ENCODE measurements at places on chromosomes 5 and 9.
A peak's percentile ranks its signal among the peaks of the same experiment; 100 is the strongest.

DNA sequence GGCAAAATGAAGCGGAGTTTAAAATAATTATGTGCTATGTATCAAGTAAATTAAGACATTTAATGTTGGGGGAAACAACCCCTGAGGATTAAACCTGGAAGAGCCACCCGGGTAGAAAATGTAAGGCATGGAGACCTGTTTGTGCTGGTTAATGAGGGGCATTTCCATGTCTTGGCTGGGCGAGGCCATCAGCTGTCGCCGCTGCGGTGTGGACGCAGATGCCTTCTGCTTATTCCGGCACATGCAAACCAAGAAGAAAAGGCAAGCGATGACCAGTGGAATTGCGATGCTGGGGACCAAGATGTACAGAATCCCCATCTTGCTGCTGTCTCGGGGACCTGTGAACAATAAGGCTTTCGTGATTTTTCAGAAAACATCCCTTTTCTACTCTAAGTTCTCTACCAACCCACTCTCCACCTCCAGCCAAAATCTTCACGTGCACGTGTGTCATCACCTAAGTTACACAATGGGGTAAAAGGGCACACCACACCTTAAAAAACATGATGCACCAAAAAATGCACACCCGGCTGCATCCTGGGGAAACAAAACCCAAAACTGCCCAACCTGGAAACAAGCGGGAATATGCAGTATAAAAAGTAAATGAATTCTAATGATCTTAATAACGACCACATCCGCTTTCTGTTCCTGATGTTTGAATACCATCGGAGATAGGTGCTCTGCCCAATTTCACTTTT, 223.5 kb downstream of the ROR2 start:
- DNase-seq: no peak

GRCh38 chr5:154115291-154115690, 75.2 kb upstream of the GALNT10 start:
- no peak for DNase-seq

GRCh38 chr5:65102371-65102975, 333.7 kb downstream of the CWC27 start:
- DNase-seq: no peak

DNA sequence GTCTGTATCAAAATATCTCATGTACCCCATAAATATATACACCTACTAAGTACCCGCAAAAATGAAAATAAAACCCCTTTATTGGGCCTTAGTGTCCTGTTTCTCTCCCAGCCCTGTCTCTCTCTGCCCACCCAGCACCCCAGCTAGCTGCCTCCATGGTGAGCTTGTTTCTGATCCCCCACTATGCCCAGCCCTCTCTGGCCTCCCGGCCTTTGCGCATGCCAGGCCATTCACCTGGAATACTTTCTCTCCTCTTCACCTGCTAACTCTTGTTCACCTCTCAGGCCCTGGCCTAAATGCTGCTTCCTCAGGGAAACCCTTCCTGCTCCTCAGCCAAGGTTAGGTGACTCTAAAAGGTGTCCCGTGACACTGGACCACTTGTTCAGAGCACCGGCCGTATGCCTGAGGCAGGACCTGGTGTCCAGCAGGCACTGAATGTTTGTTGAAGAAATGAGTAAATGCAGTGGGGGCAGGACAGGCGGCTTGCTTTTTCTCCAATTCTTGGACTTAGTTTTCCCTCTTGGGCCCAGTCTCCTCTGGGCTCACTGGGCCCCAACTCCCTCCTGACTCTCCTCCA, 58.5 kb downstream of the PSD2 start:
- DNase-seq: no peak

GRCh38 chr5:110258460-110259216, 467.8 kb downstream of the TMEM232 start:
- DNase-seq: peak; percentile 71

DNA sequence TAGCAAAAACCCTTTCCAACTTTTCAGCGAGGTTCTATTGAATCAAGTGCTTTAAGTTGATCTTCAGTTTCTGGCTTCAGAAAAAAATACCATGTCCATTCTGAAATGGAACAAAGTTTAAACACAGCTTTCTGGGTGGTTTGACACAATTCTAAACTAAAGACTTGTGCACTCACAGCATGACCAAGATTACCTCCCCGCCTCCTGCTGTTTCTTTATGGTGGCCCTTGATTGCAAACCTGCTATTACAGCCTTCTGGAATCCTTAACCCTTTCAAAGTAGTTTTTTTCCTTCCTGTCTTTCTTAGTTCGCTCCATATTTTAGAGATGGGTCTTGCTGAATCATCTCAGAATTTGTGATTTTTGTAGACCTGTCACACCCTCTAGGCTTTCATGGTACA, 135.9 kb upstream of the FBN2 start:
- DNase-seq: no peak

DNA sequence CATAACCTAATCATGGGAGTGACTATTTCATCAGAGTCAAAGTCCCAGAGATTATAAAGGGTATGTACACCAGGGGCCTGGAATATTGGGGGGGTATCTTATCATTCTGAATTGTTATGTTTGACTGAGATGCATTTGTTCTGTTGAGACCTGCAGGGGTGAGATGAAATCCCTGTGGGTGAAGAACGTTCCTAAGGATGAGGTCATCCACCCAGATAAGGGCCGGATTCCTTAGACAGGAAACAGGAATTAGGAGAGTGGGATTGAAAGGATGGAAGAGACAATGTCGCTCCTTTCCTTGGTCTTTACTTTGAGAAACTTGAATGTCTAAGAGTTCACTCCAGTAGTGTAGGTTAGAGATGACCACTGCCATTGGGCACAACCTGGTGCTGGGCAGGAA, 54.7 kb downstream of the GAS1 start:
- peak; percentile 9 for DNase-seq

- DNase-seq: peak; percentile 67
These were observed at the start of gene ZNF883 for GRCh38 chr9:113011911-113012381. TSS of gene ZNF883 (minus strand) at chr9:113012192.

- no peak for DNase-seq
These were observed 43.5 kb upstream of the HTR4 start for GRCh38 chr5:148697809-148698196.

GRCh38 chr5:52015760-52016159, 632.5 kb downstream of the ISL1 start:
- DNase-seq: no peak

DNA sequence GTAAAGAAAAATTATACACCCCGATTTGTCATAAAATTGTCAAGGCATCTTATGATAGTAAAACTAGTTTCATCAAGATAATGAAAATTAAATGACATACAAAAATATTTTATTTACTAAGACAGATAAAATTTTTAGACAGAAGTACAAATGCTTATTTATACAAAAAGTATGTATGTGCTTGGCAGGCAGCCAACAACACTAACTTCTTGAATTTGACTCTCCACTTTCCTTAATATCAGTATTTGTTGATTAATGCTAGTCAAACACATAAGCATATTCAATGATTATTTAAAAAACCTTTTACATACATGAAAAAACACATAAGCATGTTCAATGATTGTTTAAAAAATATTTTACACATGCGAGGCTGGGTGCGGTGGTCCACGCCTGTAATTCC, 1079.9 kb upstream of the CDH6 start:
- no peak for DNase-seq

DNA sequence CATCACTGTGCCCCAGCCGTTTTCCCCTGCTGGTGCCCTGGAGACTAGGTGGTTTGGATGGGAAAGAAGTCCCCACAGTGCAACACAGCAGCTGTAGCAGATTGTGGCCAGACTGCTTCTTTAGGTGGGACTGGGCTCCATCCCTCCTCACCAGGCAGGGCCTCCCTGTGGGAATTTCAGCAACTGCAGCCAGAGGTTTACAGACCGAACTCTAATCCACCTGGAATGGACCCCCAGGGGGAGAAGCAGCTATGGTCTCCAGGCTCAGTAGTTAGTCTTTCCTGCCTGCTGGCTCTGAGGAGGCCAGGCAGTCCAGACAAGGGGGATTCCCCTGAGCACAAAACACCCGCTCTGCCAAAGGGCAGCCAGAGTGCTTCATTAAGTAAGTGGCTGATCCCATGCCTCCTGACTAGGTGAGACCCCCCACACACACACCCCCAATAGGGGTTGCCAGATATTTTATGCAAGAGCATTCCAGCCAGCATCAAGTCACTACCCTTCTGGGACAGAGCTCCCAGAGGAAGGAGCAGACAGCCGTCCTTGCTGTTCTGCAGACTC, 188.9 kb downstream of the SGCD start:
- DNase-seq: no peak

DNA sequence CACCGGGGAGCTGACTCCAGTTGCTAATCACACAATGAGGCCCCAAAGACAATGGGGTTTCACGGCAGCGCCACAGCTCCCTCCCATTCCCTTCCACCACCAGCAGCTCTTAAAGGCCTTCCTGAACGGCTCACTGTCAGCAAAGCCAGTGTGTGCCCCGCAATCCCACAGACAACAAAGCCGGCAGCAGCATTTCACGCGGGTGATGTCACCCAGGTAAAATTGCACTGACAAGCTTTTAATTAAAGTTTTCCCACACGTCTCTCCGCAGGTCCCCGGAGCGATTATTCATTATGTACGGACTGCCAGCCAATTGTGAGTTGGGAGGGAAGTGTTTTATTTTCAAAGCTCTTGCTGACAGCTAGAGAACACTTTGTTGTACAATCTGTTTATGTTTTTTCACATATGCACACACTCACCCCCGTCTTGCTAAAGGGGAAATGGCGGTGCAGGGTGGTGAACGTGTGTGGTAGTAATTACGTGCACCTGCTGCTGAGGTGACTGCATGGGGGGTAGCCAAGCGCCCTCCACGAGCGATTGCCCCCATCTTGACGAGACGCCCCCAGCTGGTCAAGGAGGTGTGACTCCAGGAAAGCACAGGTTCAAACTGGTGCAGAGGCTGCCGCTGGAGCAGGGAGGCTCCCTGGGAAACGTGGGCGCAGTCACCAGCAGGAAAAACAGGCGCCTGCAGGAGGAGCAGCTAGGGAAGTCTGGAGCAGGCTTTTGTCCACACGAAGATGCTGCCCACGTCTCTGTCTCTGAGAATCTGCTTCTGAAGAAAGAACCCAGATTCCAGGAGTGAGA, 65.0 kb downstream of the IRX2 start:
- DNase-seq: no peak

- DNase-seq: no peak
These were observed 399.4 kb upstream of the IRX4 start for GRCh38 chr5:2282034-2282690.

- DNase-seq: no peak
These were observed 1669.3 kb upstream of the CDH6 start for GRCh38 chr5:29524227-29524626.

DNA sequence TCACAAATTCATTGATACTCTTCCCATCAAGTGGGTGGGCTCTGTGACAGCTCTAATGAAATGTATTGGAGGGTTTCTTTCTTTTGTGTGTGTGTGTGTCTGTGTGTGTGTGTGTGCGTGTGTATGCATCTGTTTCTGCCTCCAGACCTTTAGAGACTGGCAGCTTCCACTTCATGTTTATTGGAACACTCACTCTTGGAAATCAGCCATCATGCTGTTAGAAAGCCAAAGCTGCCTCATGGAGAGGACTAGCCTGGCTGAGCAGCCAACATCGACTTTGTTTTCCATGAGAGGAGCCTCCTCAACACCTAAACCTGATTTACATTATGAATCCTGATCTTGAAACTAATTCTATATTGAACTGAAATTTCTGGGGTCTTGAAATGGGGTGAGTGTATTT, 128.5 kb upstream of the FAM174A start:
- DNase-seq: no peak

DNA sequence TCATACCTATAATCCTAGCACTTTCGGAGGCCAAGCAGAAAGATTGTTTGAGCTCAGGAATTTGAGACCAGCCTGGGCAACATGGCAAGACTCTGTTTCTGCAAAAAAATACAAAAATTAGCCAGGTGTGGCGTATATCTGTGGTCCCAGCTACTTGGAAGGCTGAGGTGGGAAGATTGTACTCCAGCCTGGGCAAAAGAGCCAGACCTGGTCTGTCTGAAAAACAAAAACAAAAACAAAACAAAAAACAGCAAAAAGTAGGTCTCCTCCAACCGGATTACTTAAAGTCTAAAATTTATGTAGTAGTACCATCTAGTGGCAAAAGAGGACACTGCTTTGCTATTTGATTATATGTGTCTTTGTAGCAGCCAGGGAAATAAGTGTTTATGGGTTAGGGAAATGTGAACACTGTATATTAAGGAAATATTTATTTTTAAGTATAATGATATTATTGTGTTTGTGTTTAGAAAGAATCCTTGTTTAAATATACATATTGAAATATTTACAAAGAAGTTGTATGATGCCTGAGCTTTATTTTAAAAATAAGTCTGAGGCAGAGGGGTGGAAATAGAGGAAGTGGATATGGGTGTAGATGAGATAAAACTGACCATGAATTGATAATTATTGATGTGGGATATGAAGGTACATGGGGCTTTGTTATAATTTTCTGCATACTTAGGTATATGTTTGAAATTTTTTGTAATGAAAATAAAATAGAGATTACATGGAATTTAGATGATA, 20.0 kb downstream of the APC start:
- peak; percentile 50 for DNase-seq

GRCh38 chr9:107054146-107054545, 191.2 kb downstream of the ZNF462 start:
- no peak for DNase-seq

- DNase-seq: no peak
These were observed 27.4 kb upstream of the KIF4B start for GRCh38 chr5:154986151-154986550.

GRCh38 chr5:142364251-142365145, 39.7 kb upstream of the SPRY4 start:
- DNase-seq: no peak

- DNase-seq: no peak
These were observed 92.4 kb upstream of the CAST start for GRCh38 chr5:96569770-96570169.

DNA sequence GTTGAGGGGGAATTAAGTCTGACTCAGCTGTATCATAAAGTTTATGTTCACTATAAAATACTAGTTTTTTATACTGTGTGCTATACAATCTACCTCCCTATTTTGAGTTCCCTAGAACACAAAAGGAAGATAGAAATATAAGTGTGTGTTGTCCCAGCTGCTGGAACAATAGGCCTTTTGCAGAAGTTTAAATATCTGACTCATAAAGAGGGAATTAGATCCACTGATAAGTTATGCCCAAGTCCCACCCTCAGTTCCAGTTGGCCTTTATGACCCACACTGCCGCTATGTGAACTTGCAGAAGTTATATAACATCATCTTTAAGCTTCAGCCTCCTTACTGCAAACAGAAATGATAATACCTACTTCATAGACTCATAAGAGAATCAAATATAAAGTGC, 88.5 kb upstream of the DAB2 start:
- DNase-seq: peak; percentile 73

GRCh38 chr5:11640158-11640873, 263.9 kb downstream of the CTNND2 start:
- no peak for DNase-seq

DNA sequence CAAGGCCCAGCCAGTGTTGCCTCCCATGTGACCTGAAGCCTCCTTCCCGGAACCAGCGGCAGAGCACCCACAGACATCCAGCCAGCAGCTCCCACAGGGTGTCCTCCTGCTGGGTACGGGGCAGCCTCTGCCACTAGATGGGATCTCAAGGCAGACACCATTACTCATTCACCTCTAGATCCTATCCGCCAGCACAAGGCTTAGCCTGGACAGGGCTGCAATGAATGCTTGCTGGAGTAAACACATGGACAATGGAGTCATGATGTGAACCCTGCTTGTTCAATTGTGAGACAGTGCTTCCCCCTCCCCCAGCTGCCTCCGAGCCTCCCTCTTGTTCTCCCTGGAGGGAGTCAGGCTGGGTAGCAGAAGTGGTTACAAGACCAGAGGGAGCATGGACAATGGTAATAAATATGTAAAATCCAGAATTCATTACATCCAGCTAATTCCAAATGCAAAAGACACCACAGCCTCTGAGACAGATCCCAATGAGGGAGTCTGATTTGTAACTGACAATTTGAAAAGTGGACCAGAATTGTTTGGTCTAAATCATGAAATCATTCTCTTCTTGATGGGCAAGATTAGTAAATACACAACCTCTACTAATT, 132.0 kb downstream of the CRB2 start:
- DNase-seq: no peak

All from HT1080 (cell line).